DMS153 (cell line): ENCODE measurements at places on chromosomes 6 and 20.

DNA sequence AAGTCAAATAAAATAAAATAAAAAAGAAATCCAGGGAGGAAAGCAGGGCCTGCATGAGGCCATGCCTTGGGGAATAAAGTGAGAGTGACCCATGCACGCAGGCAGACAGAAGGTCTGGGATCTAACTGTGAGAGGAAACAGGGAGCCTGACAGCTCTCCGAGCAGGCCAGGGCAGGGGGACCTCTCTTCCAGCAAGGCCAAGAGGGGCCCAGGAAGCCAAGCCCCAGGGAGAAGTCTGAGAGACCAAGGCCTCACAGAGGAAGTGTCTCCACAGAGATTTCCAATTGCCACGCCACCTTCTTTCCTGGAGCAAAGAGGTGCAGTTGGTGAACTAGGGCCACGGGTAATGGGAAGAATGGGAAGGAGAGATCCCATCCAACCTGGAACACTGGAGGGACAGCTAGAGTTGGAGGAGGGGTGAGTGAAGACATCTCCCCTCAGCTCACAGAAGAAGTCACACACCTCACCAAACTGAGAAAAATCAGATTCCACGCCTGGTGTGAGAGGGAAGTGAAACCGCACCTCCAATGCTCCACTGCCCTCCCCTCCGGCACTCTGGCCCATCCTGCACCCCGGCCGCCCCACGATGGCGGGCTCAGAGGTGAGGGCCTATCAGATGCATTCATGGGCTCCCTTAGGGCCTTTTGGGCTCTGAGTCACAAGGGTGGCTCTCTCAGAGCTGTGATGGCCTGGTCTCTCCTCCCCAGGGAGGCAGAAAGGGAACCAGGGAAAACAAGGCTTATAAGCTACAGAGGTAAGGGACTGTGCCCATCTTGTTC lies 25.1 kb upstream of the TAF8 start:
- no peak for DNase-seq

- no peak for DNase-seq
Measured at GRCh38 chr20:19308146-19308545, 95.7 kb downstream of the SLC24A3 start.

DNA sequence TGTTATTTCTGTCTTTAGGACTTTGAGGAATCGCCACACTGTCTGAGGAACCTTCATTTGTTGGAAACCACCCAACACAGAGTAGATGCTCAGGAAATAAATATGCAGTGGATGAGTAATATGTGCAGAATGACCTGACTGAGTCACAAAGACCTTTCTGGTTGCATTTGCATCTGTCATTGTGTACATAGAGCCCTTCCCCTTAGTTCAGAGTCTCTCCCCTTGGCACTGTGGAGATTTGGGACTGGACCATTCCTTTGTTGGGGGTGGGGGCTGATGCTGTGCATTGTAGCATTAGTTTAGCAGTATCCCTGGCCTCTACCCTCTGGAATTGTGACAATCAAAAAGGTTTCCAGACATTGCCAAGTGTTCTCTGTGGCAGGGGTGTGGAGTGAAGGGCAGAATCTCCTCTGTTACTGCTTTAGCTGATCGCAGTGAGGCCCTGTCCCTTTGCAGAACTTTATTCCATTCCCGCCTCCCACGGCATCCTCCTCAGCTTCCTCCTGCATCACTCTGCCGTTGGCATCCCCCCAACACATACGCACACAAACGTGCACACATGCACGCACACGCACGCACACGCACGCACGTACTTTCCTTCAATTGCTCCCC lies 64.5 kb downstream of the EYA2 start:
- peak; percentile 15 for DNase-seq

DNA sequence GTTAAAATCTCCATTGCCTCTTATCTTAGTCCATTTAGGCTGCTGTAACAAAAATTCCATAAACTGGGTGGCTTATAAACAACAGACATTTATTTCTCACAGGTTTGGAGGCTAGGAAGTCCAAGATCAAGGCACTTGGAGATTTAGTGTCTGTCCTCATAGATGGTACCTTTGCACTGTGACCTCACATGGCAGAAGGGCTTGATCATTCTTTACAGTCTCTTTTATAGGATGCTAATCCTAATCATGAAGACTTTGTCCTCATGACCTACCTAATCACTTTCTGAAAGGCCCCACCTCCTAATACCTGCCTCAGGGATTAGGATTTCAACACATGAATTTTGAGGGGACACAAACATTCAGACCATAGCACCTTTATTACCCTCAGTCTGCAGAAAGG lies 6.6 kb downstream of the GLO1 start:
- DNase-seq, result no peak

- peak; percentile 12 for DNase-seq
Measured at GRCh38 chr20:45308117-45308778, at the start of gene MATN4. Gene MATN4, minus strand, starts transcription at chr20:45308299. Its CDS starts 2,717 bp downstream, at chr20:45305582.

GRCh38 chr6:157305670-157306653 lies 17.4 kb downstream of the TMEM242 start:
- DNase-seq, result no peak

- no peak for DNase-seq
Measured at GRCh38 chr6:130997061-130997753, 65.8 kb downstream of the EPB41L2 start.

DNA sequence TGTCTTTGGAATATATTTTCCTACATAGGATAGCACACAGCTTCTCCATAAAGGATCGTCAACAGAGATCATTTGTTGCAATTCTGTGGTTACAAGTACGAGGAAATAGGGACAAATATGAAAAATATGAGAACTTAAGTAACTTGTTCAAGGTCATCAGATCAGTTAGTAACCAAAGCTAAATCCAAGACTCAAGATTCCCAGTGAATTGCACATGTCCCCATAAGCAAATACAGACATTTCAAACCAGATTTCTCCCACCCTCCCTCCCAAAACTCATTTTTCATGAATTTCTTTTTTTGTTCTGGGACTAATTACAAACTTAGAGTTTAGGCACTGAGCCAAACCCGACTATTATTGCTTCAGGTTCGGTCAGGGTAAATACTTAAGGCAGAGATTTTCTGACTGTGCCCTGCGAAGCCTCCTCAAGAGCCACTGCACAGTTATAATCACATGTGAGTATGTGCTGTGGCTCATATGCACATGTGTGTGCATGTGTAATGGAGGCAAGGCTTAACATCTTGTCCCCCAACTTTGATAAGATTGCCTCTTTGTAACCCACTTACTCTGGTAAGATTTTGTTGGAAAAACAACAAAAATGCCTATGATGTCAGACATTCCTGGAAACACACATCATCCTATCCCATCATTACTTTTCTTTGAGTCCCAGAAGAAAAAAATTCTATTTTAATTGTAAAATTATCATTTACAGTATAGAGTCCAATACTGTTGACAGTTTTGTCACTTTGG lies 216.2 kb downstream of the CD83 start:
- DNase-seq, result no peak

- peak; percentile 87 for DNase-seq
Measured at GRCh38 chr6:21263531-21264287, 329.8 kb upstream of the SOX4 start.

- DNase-seq, result no peak
Measured at GRCh38 chr6:146984251-146984924, 219.8 kb upstream of the STXBP5 start.

DNA sequence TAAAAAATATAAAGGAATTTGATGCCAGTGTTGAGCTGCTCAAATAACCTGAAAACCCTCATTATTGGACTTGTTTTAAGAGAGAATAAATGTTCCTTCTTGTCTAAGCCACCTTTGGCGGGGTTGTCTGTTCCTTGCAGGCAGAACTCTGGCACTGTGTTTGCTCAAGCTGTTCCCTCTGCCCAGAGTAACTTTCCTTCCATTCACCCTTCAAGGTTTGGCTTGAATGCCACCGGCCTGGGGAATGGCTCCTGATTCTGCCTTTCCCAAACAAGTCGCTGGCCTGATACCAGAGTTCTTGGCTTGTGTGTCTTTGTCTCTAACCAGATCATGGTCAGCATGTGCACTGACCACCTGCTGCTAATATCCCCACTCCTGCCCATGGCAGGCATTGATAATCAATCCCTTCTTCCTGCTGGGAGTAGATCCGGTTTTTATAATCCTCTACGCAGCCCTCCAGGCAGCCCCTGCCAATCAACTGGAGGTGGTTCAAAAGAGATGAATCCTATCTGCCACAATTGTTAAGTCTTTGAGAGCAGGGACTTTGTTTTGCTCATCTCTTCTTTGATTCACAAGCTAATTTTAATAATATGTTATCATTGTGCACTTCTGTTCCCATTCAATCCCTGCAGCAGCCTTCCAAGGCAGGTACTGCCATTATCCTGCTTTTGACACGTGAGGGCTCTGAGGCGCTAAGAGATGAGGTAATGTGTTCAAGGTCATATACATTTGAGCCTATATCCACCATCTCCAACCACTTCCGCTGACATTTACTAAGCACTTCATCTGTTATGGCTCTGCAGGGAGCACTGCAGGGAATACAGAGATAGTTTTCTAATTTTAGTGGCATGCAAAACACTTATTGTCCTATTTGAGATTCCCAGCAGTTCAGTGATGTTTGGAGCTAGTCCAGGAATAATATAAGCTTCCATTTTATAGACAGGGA lies 3.1 kb upstream of the CCM2L start:
- peak; percentile 72 for DNase-seq

DNA sequence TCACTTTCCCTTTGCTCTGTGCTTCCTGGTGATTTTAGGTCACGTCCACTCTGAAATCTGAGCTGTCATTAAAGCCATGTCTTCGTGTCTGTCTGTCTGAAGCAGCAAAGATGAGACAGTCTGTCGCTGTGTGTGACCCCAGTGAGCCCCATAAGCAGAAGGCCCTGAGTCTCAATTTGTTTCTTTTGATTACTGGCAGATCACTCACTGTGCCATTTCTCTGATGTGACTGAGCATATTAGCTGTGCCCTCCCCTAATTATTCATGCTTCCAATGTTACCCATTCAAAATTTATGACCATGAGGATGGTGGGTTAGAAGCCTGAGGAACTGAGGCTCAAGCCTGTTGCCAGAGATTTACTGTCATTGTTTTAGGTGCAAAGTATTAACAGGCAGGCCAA lies 117.6 kb downstream of the PLCB1 start:
- DNase-seq, result no peak
